Activated T-cell treated with anti-CD3 and anti-CD28 coated beads, Interleukin-2, amount 50 U/mL, for 24 hours (primary cell): ENCODE measurements at places on chromosomes 12 and 14.
A peak's percentile ranks its signal among the peaks of the same experiment; 100 is the strongest.

GRCh38 chr14:47511829-47512228 is 163.6 kb downstream of the MDGA2 start:
- no peak for DNase-seq

DNA sequence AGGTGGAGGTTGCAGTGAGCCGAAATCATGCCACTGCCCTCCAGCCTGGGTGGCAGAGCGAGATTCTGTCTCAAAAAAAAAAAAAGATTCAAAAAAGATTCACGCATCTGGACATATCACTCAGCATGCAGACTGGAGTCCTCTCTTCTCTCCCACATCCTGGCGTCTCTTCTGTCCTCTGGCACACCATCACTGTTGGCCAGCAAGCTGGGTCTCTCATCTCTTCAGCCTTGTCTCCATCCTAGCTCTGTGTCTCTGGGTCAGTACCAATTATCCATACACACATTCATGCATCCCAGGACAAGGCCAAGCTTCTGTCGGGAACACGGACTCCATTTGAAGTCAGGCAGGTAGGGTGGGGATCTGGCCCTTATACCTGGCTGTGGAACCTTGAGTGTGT is 105.5 kb upstream of the MAP1LC3B2 start:
- DNase-seq, result no peak

GRCh38 chr12:15982071-15982470 is 70.9 kb downstream of the DERA start:
- no peak for DNase-seq

GRCh38 chr14:55614304-55614703 is 34.3 kb downstream of the KTN1 start:
- DNase-seq, result no peak

- no peak for DNase-seq
Measured at GRCh38 chr12:56358836-56359532, 923 bp downstream of the STAT2 start.

- no peak for DNase-seq
Measured at GRCh38 chr12:80884651-80885050, 53.1 kb downstream of the LIN7A start.

- DNase-seq, result no peak
Measured at GRCh38 chr12:113134071-113134470, 1.5 kb downstream of the RASAL1 start.

DNA sequence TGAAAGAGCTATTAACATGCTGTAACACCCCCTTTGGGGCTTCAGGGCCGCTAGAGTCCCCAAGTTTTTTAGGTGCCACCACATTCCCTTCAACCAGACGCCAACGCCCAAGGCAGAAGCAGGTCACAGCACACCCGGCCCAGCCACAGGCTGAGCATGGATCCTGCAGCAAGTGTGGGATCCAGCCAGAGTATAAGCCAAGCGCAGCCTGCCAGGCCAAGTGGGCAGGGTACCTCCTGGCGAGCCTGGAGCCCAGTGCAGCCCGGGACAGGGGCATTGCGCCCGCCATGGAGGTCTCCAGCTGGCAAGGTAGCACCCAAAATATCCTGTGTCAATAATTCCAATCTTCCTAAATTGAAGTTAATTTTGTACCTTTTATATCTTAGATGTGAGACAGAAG is 55.5 kb downstream of the EML5 start:
- DNase-seq, result no peak

DNA sequence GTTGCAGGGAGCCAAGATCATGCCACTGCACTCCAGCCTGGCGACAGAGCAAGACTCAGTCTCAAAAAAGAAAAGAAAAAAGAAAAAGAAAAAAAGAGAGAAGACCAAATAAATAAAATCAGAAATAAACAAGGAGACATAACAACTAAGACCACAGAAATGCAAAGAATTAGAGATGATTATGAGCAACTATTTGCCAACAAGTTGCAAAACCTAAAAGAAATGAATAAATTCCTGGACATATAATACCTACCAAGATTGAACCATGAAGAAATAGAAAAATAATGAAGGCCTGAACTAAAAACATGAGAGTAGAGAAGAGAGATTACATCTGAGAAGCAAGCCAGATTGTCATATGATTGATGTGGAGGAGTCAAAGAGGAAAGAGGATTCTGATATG is 17.6 kb upstream of the EPS8 start:
- no peak for DNase-seq

DNA sequence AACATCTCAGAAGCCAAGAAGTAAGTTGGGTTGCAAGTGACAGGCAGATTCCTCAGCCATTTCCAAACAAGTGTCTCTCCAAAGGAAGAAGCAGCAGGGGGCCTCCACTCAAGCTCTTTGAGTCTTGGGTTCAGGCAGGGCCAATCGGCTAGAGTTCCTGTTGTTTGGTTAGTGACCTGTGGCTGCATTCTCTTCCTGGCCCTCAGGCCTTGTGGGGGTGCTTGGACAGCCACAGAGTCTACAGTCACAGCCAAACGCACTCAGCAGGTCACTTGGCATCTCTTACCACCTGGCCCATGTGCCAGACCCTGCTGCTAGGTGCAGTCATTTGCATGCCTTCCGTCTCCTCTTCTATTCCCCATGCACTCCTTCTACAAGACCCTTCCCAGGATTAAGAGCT is 353.9 kb downstream of the GRIN2B start:
- no peak for DNase-seq

DNA sequence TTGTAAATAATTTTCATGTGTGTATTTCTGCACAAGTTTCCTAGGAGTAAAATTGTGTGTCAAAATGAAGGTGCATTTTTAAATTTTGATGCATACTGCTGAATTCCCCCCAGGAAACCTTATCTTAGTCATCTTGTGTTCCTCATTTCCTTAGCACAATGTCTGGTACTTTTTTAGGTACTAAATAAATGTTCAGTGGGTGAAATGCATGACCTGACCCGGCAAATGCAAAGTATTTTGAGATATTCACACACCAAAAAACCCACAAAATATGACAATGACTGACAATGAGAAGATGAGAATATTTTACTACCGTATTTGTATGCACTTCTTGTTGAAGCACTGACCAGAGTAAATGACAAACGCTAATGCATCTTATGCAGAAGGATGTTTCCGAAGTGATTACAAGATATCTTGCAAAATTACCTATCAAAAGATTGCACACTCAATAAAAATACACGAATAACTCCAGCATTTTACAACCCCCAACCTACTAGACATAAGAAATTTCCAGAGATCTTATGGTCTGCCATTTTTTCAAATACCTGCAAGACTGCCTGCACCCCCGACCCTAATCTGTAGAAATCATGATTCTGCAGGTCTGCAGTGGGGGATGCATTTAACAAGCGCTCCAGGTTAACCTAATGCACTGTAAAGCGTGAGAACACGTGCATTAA is 895 bp upstream of the PRKAB1 start:
- no peak for DNase-seq

GRCh38 chr12:109560867-109561710 is 12.2 kb downstream of the MMAB start:
- DNase-seq, result no peak

GRCh38 chr12:71725011-71725410 is 29.7 kb upstream of the RAB21 start:
- DNase-seq, result no peak

DNA sequence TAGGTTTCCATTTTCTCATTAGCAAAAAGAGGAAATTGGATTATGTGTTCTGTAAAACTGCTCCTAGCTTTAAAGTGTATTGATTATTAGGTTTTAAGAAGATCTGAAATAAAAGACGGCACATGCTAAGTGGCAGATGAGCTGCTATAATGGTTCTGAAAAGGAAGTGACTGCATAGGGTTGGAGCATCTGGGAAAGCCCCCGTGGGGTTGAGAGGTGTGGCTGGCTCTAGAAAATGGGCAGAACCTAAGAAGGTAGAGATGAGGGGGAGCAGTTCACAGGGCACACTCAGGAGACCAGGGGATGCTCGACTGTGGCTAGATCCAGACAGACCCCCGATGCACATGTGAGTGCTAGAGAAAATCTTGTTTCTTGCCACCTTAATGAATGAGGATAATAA is 1.9 kb downstream of the IFNG-AS1 start:
- DNase-seq, result peak; percentile 57

DNA sequence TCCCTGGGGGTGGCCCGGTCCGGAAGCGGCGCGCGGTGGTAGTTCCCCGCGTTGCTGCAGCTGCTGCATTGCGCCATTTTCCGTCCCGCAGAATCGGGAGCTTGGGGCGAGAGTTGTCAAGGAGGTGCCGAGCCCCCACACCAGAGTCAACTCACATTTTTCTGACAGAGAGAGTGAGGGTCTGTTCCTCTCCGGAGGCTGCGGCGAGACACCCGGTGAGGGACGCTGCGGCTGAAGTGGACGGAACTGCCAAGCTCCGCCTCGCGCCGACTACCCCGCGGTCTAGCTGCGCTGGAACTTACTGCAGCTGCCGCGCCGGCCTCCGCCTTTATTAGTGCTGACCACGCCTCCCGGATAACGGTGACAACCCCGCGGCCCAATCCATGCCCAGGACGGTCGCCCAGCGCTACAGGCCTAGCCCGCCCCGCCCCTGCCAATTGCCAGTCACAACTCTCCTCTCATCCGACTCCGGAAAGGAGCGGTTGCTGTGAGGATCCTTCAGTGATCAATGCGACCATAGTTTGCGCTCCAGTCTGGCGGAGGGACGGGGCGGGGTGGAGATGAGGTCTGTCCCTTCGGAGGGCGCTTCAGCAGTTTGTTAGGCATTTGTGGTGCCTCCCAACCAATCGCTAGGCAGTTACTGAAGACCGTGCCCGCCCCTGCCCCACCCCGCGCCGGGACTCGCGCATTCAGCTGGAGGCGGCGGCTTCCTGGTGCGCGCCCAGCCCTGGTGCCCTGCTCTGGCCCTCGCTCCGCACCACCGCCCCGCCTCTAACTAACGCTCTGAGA is at the start of gene VAMP1:
TSS of gene VAMP1 (minus strand) at position 303 of the 789 bp plus-strand sequence. CDS start at position 157, 146 bp downstream.
- peak; percentile 97 for DNase-seq

GRCh38 chr12:4139191-4139590 is 134.4 kb upstream of the CCND2 start:
- no peak for DNase-seq

DNA sequence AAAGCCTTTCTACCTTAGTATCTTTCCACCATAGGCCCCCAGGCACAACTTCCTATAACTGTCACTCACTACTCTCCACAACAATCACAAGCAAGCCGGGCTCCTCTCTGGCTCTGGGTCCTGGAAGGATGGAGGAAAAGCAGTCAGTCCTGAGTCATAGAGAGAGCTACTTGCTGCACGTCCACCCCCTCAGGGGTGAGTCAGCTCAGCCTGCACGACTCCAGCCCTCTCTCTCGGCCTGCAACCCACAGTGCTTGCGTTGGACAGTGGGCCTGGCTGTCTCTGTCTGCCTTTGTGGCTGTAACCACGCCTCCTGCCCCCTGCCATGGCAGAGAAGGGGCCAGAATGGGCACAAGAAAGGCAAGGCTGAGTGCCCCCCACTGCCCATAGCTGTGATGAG is 154.1 kb upstream of the FKBP4 start:
- DNase-seq, result no peak
